ENCODE measurements at places on chromosomes 13 and 19.

DNA sequence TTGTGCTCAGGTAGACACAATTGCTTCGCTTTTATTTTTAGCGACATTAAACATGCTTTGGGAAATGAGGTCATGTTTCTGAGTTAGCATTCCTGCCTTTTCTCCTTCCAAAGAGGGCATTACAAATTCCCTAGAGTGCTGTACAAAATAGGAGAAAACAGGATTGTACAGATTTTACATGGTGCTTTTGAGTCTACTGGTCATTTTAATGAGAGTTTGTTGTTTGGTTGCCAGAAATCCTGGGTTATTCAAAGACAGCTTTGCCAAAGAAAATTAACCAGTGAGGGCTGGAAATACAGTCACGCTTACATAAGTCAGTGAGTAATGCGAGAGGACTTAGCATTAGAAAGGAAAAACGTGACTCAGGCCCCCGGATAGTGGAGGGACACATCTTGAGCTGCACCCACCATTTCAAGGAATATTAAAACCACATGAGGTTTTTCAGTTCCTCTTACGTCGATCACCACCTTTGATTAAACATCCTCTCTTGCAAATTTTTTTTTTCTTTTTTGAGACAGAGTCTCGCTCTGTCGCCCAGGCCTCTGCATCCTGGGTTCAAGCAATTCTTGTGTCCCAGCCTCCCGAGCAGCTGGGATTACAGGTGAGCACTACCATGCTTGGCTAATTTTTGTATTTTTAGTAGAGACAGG, 55.4 kb downstream of the SACS start:
- peak; percentile 100 for DNase-seq

DNA sequence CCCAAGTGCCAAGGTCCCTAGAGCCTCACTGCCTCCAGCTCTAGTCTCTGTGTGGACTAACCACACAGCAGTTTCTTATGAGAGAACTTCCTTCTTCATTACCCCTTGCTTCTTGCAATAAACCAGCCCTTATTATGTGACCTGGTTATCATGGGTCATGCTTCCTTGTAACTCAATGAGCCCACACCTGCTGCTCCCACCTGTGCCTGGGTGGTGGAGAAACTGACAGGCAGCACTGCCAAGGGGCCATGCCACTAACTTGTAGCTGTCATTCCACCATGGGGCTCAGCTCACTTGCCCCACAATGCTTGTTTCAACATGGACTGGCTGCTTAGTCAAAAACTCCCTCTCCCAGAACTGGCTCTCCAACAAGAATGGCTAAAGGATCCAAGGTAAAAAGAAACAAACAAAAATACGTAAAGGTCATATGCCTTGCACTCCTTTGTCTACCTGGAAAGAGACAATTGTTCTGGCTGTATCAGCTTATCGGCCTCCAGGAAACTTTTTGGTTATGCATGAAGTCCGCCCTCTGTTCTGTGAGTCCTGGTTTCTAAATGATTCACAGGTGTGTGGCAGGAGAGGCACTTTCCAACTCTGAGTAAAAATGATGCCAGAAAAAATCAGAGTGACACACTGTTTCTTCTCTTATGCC, 446.4 kb downstream of the COG6 start:
- no peak for DNase-seq

GRCh38 chr19:35224681-35225571, 3.6 kb downstream of the FAM187B start:
- no peak for DNase-seq

GRCh38 chr19:16536130-16536529, 6.1 kb downstream of the CHERP start:
- no peak for DNase-seq

DNA sequence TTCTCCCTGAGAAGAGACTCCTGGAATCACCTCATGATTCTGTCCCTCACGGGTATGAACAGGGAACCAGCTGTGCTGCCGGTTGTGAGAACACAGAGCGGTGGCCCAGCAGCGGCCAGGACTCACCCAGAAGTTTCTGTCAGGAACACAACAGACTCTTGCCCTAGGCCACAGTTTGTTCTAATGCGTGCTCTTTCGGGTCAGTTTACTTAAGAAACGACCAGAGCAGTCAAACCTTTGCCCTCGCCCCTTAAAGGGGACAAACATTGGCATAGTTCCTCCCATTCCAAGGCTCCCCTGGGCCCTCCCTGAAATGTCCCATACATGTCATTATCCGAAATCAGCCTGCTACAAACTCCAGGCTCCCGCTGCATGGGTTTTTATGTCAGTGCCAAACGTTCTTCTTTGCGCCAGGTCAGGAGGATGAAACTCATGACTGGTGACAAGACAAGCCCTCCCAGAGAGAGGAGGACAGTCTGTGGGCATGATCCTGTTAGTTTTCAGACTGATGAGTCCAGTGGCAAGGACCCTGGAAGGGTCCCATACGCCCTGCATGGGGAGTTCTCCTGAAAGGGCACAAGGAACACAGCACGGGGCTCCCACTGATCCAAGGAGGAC, 18.3 kb downstream of the ZIC5 start:
- DNase-seq: no peak

GRCh38 chr19:39321117-39321831, 611 bp upstream of the LRFN1 start:
- no peak for DNase-seq

- no peak for DNase-seq
Observed at GRCh38 chr19:51772977-51773376, 12.0 kb downstream of the FPR2 start.

GRCh38 chr19:1438933-1439354, 748 bp downstream of the RPS15 start:
- no peak for DNase-seq

DNA sequence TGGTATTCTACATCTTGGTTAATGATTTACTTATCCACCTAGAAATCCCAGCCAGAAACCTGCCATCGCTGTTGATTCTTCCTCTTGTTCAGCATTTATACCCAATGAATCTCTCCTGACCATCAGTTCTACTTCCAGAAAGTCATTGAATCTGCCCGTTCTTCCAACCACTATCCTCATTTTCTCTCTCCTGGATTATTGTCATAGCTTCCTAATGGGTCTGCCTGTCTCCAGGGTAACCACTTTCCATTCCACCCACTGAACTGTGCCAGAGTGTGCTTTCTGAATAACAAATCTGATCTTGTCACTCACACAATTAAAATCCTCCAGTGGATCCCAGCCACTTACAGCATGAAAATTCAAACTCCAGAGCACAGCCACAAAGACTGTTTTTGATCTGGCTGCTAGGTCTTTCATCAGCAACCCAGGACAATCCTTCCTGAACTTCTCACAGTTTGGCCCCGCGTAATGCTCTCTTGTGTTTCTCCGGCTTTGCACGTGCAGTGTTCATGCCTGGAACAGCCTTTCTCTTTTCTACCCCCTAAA, 330.6 kb downstream of the SPRY2 start:
- no peak for DNase-seq

- DNase-seq: no peak
Observed at GRCh38 chr19:35248310-35249145, at the start of gene LSR. TSS of gene LSR (plus strand) at chr19:35249002. CDS start at chr19:35249023, 21 bp downstream.

- DNase-seq: no peak
Observed at GRCh38 chr13:99507986-99508385, 6.7 kb downstream of the TM9SF2 start.

DNA sequence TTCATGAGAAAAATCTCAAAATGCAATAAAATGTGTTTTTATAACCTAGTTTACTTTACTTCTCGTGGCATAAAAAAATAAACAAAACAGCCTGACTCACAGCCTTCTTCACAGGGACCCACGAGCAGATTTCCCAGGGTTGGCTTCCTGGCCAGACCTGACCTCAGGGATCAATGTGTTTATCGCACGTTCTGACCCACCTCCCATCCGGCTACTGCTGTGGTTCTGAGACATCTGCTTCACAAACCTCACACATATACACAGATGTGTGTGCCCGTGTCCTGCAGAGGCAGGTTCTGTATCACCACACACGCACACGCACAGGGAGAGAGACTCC, 118.3 kb downstream of the COL4A2 start:
- DNase-seq: no peak

DNA sequence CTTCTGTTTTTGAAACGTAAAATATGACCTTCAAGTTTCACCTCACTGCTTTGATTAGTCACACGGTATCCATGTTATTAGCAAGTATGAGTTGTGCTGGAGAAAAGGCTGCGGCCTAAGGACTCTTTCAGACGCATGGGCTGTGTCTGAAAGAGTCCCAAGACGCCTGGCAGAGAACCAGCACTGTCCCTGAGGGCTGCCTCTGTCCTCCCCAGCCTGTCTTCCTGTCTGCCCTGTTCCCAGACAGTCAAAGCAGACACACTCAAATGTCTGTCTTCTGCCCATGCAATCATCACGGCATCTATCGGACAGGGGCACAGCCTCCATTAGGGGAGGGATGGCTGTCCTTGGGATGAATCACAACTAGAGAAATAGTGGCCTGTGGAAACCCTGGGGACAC, 65.5 kb downstream of the DPY19L3 start:
- no peak for DNase-seq

DNA sequence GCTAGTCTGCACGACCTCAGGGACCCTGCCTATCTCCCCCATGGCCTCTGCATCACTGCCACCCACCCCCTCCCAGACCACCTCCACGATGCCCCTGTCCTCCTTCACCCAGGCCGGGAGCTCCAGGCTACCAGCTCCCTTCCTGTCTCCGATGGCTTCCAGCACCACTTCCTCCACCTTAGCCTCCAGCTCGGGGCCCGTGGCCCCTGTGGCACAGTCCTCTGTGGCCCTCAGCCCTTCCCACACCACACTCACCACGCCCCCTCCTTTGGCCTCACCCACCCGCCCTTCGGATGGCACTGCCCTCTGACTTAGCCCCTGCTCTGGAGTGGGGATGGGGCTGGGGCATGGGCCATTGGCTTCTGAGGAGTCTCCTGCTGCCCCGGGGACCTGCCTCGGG, 7.2 kb downstream of the PALM3 start:
- no peak for DNase-seq

- no peak for DNase-seq
Observed at GRCh38 chr19:1618157-1619093, 13.2 kb upstream of the UQCR11 start.

GRCh38 chr19:38281811-38282566, 17.6 kb downstream of the SPINT2 start:
- DNase-seq: no peak

- DNase-seq: no peak
Observed at GRCh38 chr13:53460796-53461195, 432.2 kb downstream of the OLFM4 start.

DNA sequence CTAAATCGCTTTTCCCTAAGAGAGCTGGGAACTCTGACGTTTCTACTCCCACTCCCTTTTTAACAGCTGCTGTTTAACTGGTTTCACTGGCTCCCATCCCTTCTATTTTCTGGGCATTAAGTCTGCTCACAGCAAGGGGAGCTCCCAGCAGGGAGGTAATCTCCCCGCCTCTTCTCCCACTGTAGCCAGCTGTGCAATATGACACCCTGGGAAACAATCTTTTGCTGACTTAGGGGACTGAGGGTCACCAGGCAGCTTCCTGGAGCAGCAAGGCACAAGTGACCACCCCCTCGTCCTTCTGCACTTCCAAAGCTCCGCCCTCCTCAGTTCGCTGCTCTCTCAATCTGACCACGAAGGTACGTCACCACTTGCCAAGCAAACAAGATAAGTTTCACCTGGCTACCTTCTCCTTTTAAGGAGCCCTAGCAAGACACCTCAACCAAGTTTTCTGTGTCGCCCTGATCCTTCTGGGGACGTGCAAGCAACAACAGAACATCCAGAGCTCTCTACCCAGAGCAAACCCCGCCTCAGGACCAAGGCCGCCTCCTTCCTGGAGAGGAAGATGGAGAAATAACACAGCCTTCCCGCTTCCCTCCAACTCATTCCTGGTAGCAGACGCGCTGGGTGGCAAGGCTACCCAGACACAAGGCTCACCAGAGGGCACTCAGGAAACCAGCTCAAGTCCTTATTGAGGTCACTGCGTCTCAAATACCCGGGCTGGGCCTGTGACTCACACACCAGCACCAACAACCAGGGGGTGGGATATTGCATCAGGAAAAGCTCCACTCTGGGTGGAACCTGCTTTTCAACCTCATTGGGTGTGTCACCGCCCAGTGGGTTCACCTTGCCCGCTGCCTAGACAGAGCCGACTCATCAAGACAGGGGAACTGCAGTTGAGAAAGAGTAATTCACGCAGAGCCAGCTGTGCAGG, 92.4 kb downstream of the STK24 start:
- DNase-seq: peak; percentile 91

GRCh38 chr13:43159026-43159461, 135.7 kb downstream of the DNAJC15 start:
- peak; percentile 77 for DNase-seq

- peak; percentile 49 for DNase-seq
Observed at GRCh38 chr13:106612688-106613087, 44.8 kb upstream of the ARGLU1 start.

DNA sequence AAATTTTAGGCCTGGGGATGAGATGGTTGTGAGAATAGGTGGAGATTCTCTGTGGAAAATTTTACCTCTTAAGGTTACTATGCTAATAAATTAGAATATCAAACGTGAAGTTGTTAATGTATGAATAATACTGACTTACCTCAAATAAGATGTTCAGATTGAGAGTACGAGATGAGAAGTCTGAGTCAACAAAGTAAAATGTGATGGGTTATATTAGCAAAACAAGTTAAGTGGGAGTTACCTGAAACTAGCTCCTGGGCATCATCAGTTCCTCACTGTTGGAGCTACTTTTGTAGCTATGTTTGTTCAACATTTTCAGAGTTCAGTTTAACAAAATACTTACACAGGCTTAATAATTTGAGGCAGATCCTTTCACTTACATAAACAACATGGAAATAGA, 108.6 kb downstream of the PIBF1 start:
- no peak for DNase-seq

- DNase-seq: no peak
Observed at GRCh38 chr13:97283888-97284287, 61.8 kb downstream of the MBNL2 start.

All from fibroblast of skin of right quadriceps (primary cell).